ENCODE measurements at places on chromosomes 13 and 19. TPM values are rescaled to one million over a fixed set of nuclear protein-coding genes. Genes with fewer than 3 reads are reported as not detected.
A peak's percentile ranks its signal among the peaks of the same experiment; 100 is the strongest.

PPAN gene
- polyA plus RNA-seq: 30.6 TPM

ONECUT3 gene
- polyA plus RNA-seq: not detected

USPL1 gene
- polyA plus RNA-seq: 16.2 TPM

SYCN gene
- not detected for polyA plus RNA-seq

AMER2 gene
- 0.04 TPM for polyA plus RNA-seq

LYL1 gene
- 6.3 TPM for polyA plus RNA-seq

PSG4 gene
- not detected for polyA plus RNA-seq

RAB3A gene
- 5.1 TPM for polyA plus RNA-seq

COMMD6 gene
- 161 TPM for polyA plus RNA-seq

APOE gene
- polyA plus RNA-seq: 98.9 TPM

APOC1 gene
- 25.3 TPM for polyA plus RNA-seq

PPM1N gene
- polyA plus RNA-seq: 1.4 TPM

WASF3 gene
- 10.2 TPM for polyA plus RNA-seq

GRCh38 chr19:15123900-15124299, 16.7 kb downstream of the SYDE1 start:
- no peak for DNase-seq

DNA sequence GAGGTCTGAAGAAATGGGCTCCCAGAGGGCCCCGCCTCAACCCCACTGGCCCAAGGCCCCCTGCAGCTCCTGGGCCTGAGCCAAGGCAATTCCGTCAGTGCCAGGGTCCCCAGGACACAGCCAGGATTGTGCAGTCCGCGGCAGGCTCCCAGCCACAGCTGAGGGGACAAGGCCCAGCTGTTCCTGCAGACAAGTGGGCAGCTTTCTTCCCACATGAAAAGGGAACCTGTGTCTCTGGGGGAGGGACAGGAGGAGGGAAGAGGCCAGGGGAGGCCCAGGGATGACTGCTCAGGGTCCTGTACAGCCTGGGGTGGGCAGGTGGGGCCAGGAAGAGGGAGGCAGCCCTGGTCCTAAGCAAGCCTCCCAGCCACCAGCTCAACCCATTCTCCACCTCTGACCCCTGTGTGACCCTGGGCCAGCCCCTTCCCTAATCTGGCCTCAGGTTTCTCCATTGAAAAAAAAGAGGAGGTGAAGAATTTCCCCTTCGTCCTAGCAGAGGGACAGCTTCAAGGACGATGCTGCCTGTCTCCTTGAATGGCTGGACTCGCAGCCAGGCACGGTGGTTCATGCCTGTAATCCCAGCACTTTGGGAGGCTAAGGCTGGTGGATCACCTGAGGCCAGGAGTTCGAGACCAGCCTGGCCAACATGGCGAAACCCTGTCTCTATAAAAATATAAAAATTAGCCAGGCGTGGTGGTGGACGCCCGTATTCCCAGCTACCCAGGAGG, 20.5 kb upstream of the VSTM2B start:
- no peak for DNase-seq

GRCh38 chr19:39736088-39736487, 1.7 kb downstream of the CLC start:
- DNase-seq: no peak

GRCh38 chr19:29118389-29118788, 94.6 kb downstream of the UQCRFS1 start:
- DNase-seq: no peak

DNA sequence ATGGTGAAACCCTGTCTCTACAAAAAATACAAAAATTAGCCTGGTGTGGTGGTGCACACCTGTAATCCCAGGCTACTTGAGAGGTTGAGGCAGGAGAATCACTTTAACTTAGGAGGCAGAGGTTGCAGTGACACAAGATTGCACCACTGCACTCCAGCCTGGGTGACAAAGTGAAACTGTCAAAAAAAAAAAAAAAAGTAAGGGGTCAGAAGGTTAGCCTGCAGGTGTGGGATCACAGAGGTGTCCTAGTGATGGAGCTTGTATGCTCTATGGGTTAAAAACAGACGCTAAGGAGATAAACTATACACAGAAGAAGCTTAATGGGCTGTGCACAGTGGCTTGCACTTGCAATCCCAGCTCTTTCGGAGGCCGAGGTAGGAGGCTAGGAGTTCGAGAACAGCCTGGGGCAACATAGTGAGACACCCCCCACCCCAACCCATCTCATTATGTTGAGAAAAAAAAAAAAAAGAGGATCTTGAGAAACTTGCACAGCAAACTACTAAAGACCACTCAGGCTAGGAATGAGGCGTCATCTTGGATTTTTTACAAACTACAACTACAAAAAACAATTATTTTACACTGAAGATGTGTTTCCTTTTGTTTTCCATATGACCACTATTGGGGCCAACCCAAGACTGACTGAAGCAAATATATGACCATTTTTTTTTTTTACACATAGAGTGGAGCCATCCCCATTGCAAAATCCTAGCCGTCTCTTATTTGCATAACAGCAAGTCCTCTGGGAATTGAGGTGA, 7.9 kb downstream of the FOSB start:
- no peak for DNase-seq

GRCh38 chr13:20140487-20140886, 20.4 kb downstream of the GJA3 start:
- no peak for DNase-seq

GRCh38 chr13:37375071-37375470, 223.5 kb downstream of the POSTN start:
- DNase-seq: no peak

GRCh38 chr19:14775869-14776586, 2.3 kb downstream of the ADGRE2 start:
- no peak for DNase-seq

DNA sequence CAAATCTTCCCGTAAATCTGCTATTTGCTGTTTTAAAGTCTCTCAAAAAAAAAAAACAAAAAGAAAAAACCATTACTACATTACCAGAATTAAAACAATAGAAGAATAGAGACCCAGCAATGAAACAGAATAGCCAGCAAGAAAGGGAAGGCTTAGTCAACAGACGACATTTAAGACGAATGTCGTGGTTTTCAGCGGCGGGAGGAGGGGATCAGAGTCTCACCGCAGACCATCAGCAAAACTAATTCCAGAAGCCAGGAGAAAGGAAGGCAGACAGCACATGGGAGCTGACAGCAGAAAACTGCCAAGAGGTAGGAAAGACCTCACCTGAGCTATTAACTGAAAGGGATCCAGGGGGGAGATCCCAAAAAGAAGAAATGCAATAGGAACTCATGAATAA, 128.9 kb downstream of the RNF17 start:
- no peak for DNase-seq

GRCh38 chr19:53927739-53928138, 18.7 kb downstream of the CACNG7 start:
- peak; percentile 58 for DNase-seq

DNA sequence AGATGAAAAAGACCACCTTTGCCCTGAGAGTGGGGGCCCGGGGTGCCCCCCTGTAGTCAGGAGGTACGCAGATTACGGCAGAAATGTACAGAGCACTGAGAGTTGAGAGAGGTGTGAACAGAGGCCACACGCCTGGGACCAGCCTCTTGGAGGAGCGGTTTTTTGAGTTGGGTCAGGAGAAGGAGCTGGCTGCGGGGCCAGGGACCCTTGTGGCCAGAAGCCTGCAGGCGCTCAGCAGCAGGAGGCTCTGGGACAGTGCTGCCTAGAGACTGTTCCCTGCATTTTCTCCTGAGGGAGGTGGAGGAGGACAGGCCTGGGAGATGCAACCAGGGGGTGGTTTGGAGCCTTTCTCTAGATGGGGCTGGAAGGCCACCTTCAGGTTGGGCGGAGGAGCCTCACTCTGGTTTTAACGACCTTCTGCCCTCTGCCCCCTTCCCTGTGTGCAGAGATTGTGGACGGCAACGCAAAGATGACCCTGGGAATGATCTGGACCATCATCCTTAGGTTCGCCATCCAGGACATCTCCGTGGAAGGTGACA, 39.7 kb downstream of the CAPN12 start:
- DNase-seq: no peak

- DNase-seq: no peak
These were observed 43.4 kb downstream of the TPT1 start for GRCh38 chr13:45297456-45298205.

- no peak for DNase-seq
These were observed 20.1 kb upstream of the DOCK9 start for GRCh38 chr13:98997738-98998641.

DNA sequence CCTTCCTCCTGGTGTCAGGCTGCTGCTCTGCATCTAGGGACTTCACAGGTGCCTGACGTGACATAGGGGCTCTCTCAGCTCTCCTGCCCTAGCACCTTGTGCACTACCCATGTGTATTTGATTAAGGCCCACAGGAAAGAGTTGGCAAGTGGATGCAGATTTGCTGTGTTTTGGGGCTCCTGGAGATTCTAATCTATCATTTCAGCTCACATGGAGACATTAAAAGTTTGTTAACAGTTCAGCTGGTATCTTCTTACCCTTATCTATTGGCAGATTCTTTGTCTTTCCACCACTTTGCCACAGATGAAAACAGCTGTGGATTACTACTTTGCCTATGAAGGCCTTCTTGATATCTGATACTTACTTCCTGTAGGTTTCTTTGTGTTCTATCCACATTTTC, 41.9 kb downstream of the WASF3 start:
- DNase-seq: no peak

- peak; percentile 86 for DNase-seq
These were observed 83.2 kb upstream of the MCF2L start for GRCh38 chr13:112885782-112886268.

GRCh38 chr13:73167028-73167820, 108.4 kb downstream of the KLF5 start:
- no peak for DNase-seq

- no peak for DNase-seq
These were observed 21.5 kb downstream of the CPT1C start for GRCh38 chr19:49712397-49712859.

GRCh38 chr19:50485284-50485955, 8.8 kb upstream of the GARIN5A start:
- DNase-seq: no peak

GRCh38 chr19:50531171-50531612, 17.5 kb upstream of the ASPDH start:
- no peak for DNase-seq

DNA sequence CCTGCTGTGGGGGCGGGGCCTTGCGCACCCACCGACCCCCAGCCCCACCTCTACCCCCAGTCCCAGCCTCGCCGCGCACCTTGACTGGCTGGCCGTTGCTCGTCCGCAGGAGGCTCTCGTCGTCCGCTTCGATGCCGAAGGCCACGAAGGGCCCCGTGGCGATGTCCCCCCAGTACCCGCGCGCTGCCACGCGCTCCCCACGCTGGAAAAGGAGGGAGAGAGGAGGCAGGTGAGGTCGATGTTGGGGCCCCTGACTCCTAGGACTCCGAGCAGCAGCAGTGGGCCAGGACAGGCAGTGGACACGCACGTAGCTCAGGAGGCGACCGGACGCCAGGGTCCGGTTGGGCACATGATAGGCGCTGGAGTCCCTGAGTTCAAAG, 3.4 kb upstream of the TNNI3 start:
- DNase-seq: no peak

DNA sequence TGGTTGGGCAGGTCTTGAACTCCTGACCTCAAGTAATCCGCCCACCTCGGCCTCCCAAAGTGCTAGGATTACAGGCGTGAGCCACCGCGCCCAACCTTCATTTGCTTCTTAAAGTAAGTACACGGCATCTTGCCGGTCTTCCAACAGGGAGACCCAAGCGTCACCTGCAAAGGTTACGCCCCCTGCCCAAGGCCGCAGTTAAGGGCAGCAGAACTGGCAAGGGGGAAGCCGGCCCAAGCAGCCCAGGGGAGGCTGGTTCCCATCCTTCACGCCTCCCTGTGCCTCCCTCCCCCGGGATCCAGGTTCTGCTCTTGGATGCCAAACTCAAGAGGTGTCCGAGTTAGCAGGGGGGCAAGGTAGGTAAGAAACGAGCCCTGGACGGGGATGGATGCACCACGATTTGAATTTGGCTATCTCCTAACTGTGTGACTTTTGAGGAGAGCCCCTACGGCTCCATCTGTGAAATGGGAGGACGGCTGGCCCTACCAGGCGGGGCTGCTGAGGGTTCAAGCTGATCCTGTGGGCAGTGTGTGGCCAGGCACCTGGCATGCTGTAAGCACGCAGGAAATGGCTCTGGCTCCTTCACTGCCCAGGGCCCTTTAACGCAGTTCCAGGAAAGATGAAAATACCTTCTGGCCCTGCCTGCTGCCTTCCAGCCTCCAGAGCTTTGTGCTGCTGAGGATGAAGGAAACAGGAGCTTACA, 9.0 kb downstream of the RFX1 start:
- no peak for DNase-seq

- DNase-seq: no peak
These were observed at the start of gene CACNG7 for GRCh38 chr19:53908935-53909415. Gene CACNG7 (plus strand): TSS chr19:53909278. CDS start chr19:53912832, 3,554 bp downstream.

DNA sequence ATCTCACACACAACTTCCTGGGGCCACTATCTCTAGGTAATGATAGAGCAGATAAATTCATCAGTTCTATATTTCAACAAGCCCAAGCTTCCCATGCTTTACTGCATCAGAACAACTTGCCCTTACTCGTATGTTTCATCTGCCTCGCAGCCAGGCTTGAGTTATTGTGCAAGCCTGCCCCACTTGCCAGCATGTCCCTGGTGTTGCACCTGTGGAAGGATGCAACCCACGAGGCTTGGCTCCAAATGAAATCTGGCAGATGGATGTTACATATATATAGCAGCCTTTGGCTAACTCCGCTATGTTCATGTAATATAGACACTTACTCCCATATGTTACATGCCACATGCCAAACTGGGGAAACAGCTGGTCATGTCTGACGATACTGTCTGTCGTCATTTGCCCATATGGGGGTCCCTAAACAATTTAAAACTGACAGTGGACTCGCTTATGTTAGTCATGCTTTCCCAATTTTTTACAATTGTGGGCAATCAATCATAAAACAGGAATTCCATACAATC, 6.2 kb downstream of the ERVK3-1 start:
- no peak for DNase-seq

DNA sequence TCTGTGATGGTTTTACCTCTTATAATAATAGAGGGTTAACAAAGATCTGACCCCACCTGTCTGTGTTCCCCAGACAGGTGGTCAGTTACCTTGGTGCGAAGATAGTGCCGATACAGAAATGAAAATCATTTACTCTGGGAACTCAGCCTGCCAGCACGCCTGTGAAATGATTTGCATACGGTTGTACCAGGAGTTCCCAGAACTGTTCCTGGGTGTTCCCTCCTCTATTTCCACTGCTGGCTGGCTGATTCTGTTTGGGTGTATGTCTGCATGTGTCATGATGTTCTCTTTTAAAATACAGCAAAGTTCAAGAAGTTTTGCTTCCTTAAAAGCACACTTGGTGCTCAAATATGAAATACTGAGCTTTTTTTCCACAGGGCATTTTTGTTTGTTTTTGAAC, 527.1 kb downstream of the FGF9 start:
- DNase-seq: peak; percentile 63

- no peak for DNase-seq
These were observed 50.6 kb downstream of the ELF1 start for GRCh38 chr13:40968416-40969000.

- DNase-seq: no peak
These were observed 11.0 kb downstream of the CTU1 start for GRCh38 chr19:51097166-51097738.

Data from hindlimb muscle (tissue), 1 donor.